Activated naive CD8-positive, alpha-beta T cell treated with anti-CD3 and anti-CD28 coated beads, Interleukin-2, amount 50 U/mL, for 24 hours (primary cell): ENCODE measurements at places on chromosomes 1 and 21.

GRCh38 chr1:10824821-10825540 lies 28.5 kb upstream of the CASZ1 start:
- no peak for DNase-seq

- DNase-seq = no peak
Measured at GRCh38 chr1:66291531-66291864, 242.5 kb upstream of the SGIP1 start.

GRCh38 chr1:227577500-227577899 lies 14.1 kb downstream of the ZNF678 start:
- no peak for DNase-seq

- DNase-seq = no peak
Measured at GRCh38 chr1:202551683-202552082, 158.6 kb downstream of the SYT2 start.

DNA sequence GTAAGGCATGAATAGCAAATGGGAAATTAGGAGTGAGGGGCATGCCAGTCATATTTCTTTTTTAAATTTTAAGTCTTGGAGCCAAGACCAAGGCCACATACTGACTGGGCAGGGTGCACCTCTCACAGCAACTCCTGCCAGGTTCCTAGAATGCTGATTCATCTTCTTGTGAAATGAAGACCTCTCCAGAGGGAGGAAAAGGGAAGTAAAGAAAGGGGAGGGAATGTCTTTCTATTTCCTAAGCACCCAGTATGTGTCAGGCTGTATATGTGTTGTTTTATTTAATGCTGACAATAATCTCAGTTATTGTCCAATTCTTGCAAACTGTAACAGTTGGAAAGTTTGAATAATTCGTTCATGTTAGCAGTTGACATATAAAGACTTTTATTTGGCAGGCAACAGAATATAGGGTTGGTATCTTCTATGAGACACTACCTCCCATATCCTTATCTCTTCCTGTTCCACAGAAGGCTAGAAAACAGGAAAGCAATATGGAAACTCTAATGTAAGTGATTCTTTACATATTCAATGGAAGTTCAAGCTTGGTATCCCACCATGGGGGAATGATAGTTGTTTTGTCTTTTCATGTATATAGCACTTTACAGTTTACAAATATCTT lies 259.1 kb upstream of the USP24 start:
- DNase-seq = no peak

DNA sequence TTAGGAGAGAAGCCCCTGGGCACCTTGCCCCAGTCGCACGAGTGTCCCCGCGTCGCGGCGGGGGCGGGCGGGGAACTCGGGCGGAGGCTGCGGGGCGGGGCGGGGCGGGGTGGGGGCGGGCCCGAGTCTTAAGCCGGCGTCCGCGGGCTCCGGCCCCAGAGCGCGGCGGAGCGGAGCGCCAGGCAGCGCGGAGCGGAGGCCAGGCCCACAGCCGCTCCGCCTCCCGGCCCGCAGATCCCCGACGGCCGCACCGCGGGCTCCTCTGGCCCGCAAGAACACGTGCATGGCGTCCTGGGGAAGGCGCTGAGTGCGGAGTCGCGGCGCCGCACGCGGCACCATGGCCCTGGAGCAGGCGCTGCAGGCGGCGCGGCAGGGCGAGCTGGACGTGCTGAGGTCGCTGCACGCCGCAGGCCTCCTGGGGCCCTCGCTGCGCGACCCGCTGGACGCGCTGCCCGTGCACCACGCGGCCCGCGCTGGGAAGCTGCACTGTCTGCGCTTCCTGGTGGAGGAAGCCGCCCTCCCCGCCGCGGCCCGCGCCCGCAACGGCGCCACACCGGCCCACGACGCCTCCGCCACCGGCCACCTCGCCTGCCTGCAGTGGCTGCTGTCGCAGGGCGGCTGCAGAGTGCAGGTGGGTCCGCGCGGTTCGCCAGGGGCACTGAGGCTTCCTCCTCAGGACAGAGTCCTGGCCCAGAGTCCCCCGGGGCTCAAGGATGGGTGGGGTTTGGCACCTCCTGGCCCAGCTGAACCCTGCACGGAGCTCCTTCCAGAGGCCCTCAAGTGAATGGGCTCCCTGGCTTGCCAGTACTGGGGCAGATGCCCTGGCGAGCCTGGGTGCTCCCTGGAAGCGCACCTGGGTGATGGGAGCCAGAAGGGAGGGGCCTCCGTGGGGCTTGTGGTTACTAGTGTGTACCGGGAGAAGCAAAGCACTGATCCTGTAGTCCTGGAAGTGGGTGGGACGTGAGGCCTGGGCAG lies at the start of gene ESPN:
Gene ESPN, plus strand, starts transcription at position 158 of the 975 bp plus-strand sequence. Its CDS starts 180 bp downstream, at position 338.
- DNase-seq = no peak

DNA sequence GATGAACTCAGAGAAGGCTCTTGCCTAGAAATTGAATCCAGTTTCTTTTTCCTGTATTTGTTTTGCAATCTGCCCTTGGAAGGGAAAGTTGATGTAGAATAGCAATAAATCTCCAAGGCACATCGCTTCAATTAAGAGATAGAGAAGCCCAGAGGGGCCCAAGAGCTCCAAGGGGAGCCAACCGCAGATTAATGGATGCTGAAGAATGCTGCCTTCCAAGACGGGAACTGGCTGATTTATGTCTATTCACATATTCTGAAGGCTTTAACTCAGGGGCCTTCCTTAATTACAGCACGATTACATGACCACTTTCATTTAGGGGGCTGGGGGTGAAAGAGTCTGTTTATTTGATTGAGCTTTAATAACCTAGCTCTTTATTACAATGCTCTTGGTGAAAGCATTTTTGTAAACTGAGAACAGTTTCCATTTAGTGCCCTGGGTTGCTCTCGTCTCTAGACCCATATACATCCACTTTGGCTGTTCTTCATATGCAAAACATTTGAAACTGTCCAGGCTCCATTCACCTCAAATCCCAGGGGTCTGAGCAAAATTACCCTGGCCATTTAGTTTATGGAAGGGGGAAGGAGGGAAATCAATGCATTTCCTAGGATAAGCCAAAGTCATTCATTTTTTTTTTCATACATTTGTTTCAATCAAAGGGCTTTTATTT lies 87.4 kb upstream of the CLDN14 start:
- DNase-seq = no peak

DNA sequence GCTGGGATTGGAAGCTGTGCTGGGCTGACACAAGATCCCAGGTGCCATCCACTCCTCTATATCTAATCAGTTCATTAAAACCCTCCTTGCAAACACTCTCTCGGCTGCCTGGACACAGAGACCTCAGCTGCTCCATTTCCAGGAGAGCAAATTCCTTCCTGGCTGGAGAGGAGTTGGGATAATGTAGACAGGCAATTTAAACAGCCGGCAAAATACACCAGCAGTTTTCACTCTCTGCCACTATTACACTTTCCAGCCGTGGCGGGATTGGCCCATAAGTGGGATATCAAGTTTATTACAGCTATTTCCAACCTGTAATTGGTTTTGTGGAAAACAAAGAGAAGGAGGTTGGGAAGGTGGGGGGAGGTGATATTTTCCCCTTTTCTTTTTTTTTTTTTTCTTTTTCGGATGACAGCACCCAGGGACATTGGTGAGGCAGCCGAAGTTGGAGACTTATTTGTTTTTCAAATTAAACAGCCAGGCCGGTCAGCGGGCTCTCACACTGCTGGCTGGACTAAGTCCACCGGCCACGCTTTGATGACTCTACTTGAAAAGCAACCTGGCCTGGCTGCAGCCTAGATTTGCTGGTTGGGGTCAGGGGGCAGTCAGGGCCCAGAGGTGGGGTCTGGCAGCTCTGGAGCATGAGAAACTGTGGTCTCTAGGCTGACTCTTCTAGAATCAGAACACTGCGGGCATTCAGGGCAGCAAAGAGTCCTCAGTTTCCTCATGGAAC lies 177.4 kb downstream of the IGSF21 start:
- no peak for DNase-seq

DNA sequence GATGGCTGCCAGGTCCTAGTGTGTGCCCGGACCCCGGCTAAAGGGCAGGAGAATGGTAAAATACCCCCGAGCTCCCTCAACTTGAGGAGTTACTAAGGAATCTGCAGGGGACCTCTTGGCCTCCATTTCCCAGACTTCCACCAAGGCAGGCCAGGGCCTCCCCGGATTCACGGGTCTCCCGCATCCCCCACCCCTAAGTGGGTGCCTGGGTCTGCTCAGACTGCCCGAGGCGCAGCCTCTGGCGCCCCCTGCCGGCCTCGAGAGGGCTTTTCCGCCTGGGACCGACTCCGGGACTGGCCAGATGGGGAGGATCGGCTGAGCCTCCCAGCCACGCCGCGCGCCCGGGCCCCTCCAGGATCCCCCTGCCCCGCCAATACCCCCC lies 1.7 kb downstream of the PLEKHG5 start:
- peak; percentile 84 for DNase-seq
